Kasumi-1 (cell line): ENCODE measurements at places on chromosomes 12 and 14.

DNA sequence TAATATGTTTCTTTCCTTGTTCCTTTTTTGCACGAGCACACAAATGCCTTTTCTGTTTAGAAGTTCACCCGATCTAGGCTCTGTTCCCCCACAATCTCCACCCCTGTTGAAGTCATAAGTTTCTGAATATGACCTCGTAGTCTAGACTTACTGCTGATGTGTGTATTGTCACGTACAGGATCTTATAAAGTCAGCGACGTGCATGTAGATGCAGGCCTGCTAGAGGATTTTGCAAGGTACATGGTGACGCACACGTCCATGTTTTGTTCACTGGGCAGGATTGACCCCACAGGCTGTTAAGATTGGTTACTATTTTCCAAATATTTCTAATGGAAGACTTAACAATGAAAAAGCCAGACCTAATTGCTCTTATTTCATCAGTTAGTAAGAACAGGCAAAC lies 46.2 kb upstream of the CCDC91 start:
- no peak for DNase-seq

GRCh38 chr12:128458301-128458974 lies 191.5 kb downstream of the TMEM132C start:
- DNase-seq, result no peak

DNA sequence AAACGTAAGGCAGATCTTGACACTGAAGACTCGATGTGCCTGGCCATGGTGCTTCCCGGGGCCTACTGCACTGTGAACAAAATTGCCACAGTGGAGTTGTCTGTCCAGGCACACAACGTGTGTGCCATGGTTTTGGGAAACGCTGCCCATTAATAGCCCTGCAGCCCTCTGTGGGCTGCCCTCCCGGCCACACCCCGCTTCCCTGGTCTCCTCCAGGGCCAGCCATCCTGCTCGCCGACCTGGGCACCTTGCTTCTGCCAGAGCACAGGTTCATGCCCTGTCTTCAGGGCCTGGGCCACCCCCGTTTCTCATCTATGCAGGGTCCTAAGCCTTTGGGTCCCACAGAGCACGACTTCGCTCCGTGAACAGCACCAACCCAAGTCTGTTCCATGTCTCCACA lies 18.9 kb downstream of the MEG3 start:
- DNase-seq, result no peak

GRCh38 chr14:31837031-31837430 lies 240.1 kb upstream of the ARHGAP5 start:
- DNase-seq, result no peak

GRCh38 chr14:36935976-36936678 lies 236.3 kb downstream of the SLC25A21 start:
- DNase-seq, result no peak

- DNase-seq, result no peak
Observed at GRCh38 chr12:20696181-20696905, 1.2 kb downstream of the SLCO1C1 start.

- DNase-seq, result no peak
Observed at GRCh38 chr12:27535318-27535717, 11.3 kb downstream of the PPFIBP1 start.

GRCh38 chr12:26633591-26634210 lies 199.3 kb downstream of the ITPR2 start:
- DNase-seq, result no peak

- DNase-seq, result no peak
Observed at GRCh38 chr12:14991069-14991468, 18.2 kb downstream of the PDE6H start.

GRCh38 chr12:86117711-86118110 lies 138.5 kb downstream of the MGAT4C start:
- no peak for DNase-seq

DNA sequence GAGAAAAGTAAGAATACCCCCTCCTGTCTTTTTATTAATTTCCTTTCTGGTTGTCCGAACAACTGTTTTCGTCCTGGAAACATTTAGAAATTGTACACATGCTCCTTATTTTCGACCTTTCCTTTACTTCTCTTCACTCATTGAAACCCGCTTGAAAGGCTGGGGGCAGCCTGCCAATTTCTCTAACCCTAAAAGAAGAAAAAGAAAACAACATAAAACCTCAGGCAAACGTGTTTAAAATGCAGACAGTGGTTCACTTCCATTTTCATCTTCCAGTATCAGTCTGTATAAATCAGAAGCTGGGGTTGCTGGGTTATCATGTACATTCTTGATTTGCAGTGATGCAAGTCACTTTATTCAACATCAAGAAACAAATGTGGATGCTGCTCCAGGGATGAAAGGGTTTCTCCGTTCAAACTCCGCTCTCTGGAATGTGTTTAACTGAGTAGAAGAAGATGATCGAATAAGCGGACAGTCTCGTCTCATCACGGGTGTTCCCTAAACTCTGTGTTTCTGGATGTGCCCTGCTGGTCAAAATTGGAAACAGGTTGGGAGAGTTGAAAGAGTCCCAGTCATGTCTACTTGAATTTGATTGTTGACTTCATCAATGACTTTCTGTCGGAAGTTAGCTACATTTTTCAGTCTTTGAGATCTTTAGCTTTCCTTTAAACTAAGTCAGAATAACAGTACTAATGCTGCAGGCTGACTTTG lies 1042.2 kb downstream of the BCL11B start:
- DNase-seq, result no peak

DNA sequence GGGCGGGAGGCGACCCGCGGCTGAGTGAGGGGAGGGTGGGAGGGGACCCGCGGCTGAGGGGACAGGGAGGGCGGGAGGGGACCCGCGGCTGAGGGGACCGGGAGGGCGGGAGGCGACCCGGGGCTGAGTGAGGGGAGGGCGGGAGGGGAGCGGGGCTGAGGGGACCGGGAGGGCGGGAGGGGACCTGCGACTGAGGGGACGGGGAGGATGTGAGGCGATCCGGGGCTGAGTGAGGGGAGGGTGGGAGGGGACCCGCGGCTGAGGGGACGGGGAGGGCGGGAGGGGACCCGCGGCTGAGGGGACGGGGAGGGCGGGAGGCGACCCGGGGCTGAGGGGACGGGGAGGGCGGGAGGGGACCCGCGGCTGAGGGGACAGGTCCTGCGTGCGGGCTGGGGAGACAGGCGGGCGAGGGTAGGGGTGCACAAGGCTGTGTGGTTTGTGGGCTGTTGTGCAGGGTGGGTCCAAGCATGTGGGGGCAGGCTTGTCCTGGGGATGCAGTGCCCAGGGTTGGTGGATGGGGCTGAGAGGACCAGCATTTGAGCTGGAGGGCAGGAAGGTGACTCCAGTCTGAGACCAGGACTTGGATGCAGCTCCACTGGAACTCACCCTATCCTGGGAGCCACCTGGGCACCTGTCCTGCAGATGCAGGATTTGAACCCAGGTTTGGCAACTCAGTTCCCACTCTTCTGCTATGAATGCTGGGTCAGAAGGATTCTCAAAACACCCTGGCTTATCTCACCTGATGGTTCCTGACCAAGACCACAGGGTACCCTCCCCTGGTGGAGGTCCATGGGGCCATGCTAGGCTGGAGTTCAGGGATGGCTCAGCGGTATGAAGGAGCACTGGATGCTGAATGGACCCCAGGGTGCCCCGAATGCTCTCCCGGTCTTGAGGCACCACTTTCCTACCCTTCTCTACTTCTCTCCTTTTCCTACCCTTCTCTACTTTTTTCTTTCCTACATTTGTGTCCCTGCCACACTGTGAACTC lies 9.4 kb downstream of the PLD4 start:
- DNase-seq, result no peak

DNA sequence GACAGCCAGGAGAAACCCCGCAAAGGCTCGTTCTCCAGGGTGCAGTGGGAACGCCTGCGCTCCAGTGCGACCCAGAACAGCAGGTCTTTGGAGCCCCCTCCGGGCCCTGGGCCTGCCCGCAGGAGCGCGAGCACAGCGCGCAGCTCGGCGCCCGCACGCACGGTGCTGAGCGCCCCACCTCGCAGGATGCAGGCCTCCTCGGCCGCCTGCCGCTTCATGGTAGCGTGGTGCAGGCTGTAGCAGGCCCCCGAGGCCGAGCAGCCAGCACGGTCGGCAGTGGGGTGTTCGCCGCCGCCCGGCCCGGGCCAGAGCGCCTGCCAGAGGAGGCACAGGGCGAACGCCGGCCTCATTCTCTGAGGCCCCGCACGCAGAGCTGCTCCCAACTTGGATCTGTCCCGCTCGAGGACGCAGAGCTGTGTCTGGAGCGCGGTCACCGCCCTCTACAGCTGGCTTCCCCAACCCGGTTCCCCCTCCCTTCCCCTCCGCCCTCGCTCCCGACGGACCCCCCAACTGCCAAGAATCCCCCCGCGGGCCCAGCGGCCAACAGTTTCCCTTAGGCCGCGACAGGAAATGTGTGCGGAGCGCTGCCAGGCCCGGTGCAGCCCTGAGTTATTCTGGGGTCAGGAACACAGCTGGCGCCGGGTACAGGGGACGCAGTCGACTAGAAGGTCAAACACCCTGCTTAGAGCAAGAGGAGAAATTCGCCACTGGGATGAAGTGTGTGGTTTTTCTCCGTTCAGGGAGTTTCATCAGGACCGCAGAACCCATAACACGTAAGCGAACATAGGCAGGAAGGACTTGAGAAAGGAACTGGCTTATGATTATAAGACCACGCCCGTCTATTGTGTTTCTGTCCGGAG lies at the start of gene CLEC14A:
Gene CLEC14A, minus strand, starts transcription at position 421 of the 860 bp plus-strand sequence. Its CDS starts 71 bp downstream, at position 350.
- DNase-seq, result no peak

DNA sequence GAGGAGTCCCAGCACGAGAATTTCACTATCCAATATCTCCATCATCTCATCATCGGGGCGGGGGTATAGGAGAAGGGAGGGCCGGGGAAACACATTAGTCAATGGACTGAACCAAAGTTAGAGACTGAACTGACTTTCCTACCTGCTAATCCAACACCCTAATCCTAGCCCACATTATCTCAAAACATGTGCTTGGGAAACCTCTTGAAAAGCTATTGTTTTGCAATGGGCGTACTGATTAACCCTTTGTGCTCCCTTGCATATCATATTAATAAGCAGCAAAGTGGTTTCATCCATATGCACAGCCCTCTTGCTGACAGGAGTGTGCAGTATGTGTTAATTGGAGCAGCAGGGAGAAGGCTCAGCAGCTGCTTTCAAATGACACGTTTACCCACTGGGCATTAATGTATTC lies 125.7 kb upstream of the GRIP1 start:
- DNase-seq, result no peak

- DNase-seq, result no peak
Observed at GRCh38 chr14:94691660-94692034, 78.3 kb downstream of the GSC start.

DNA sequence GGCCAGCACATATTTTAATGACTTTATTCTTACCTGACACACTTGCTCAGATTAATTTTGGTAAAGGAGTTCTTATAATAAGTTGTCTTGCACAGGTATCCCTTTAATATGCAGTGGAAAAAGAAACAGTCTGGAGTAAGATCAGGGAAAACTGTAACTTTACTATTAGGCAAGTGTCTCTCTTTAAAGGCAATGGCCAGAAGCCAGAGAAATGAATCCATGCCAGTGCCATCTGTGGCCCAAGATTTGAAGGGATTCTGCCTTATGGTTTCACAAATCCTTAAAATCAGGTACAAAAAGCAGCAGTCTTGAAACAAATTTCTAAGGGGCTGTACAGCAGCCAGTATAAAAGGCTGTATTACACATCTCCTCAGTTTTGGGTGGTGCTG lies 22.4 kb downstream of the NFYB start:
- DNase-seq, result no peak

DNA sequence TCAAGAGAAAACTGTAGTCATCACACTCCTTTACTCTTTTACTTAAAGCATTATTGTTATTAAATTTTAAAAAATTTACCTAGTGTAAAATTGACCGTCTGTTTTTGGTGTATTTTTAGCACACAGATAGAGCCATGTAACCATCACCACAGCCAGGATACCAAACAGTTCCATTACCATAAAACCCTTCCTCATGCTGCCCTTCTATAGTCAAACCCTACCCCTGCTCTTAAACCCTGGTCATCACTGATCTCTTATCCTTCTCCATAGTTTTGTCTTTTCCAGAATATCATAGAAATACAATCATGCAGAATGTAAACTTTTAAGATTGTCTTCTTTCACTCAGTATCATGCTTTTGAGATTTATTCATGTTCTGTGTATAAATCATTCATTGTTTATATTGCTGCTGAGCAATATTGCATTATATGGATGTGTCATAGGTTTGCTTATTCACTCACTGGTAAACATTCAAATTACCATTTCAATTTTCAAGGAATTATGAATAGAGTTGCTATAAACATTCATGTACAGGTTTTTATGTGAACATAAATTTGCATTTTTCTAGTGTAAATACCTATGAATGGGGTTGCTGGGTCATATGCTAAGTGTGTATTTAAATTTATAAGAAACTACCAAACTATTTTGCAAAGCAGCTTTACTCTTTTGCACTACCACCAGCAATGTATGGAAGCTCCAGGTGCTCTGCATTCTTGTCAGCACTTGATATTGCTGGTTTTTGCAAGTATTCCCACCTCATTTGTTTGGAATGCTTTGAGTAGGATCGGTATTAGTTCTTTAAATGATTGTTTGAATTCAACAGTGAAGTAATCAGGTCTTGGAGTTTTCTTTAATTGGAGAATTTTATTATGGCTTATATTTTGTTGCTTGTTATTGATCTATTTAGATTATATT lies 125.5 kb downstream of the LMNTD1 start:
- no peak for DNase-seq

- no peak for DNase-seq
Observed at GRCh38 chr12:130872179-130873096, 572 bp downstream of the RAN start.

DNA sequence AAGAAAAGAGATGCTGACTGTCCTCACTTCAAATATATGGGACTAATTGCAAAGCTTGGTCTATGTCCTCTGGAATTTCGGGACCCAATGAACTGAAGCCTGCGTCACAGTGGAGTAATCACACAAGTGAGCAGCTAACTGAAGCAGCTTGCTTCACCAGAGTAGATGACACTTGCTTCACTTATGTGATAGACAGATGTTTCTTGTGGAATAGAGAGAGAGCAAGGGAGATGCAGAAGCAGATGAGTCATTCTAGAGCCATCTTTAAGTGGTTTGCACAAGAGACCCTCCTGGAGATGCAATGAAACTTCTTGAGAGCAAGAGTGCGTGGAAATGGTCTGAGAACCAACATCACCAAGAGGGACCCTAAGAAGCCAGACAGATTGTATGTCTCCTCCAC lies 1537.1 kb upstream of the FLRT2 start:
- DNase-seq, result no peak

GRCh38 chr14:102786768-102787167 lies 9.5 kb downstream of the TRAF3 start:
- no peak for DNase-seq
